ENCODE measurements at places on chromosomes 7 and 10.

DNA sequence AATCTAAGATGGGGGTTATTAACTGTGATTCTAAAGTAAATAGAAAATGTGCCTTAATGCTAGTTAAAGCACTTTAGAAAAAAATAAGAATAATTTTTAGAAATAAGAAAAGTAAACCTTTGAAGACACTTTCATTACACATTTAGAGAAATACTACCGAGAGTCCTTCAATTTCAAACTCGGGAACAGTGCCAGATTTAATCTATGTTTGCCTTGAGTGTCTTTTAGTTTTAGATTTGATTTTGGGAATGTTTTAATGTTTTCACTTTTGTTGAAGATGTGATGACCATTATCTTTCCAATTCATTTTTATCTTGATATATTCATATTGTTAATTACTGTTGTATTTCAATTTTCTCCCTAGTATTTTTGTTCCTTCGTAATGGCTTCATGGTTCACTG is 592.7 kb upstream of the MGMT start:
- DNase-seq: no peak

- DNase-seq: no peak
Measured at GRCh38 chr7:27211764-27212204, 11.9 kb upstream of the HOXA13 start.

- no peak for DNase-seq
Measured at GRCh38 chr7:66743920-66744319, 3.4 kb downstream of the RABGEF1 start.

DNA sequence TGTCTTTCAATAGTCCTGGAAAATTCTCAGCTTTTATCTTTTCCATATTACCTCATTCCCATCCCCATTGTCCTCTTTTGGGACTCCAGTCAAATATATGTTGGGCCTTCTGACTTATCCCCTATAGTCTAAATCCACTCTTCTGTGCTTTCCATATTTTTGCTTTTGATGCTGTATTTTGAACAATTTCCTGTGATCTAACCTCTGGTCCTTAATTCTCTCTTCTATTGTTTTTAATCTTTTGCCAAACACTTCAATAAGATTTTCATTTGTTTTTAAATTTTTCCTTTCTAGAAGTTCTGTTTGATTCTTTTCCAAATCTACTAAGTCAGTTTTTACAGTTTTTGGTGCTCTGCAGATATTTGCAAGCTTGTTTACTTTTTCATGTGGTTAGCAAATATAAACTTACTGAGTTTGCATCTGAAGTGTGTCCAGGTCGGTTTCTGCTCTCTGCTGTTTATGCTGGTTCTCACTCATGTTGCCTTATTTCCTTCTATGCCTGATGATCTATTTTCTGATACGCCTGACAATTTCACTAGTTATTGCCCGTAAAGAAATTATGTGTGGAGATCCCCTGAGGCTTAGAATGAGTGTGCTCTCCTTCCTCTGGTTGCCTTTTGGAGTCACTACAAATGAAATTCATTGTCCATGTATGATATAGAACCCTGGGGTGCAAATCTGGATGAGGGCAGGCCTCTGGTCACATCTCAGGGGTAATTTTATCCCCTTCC is 110.4 kb downstream of the RBM20 start:
- no peak for DNase-seq

DNA sequence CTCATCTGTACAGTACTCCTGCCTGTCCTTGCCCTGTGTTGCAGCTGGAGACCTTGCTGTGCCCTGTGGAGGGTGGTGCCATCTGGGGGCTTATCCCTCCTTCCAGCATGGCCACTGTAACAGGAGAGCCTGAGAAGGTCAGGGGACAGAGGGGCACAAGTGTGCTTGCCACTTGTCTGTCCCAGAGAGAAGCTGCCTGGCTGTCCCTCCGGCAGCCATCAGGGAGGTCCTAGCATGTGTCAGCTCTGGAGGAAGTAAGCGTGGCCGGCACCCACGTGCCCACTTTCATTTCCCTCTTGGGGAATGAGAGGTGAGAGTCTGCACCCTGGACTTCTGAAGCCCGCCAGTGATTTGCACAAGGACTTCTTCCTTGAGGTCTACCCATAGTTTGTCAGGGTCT is 97.0 kb upstream of the PPIF start:
- DNase-seq: no peak
